Activated CD4-positive, alpha-beta T cell treated with anti-CD3 and anti-CD28 coated beads for 24 hours (primary cell): ENCODE measurements at places on chromosomes 2 and 18.
A peak's percentile ranks its signal among the peaks of the same experiment; 100 is the strongest.

GRCh38 chr18:4455113-4455811 lies at the start of gene DLGAP1:
Gene DLGAP1, minus strand, starts transcription at chr18:4455307.
- no peak for DNase-seq

DNA sequence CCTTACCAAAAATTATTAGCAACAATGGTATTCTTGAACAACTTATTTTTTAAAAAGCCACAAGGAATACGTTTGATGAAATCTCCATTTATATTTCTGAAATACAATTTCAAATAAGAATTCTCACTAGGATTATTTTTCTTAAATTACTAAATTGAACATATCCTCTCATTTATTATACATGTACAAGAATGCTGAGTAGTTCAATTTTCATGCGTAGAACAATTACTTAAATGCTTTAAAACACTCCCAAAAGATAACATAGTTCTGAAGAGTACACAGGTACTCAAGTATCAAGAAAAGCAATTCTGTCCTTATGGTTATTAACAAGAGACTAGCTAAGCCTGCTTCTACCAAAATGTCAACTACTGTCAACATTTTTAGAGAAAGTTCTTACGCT lies 268.1 kb downstream of the ZNF385B start:
- no peak for DNase-seq

DNA sequence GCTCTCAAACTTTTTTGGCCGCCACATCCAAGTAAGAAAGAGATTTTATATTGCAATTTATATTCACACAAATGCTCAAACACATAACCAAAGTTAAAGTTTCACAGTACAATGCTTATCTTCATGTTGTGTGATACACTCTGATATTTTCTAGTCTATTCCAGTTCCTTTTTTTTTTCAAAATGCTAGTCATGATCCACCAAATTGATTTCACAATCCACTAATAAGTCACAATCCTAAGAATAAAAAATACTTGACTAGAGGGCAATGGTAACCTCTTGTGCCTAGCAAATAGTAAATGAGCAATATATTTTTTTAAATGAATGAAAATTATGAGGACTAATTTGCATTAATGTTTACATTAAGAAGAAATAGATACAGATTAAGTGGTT lies 5.8 kb upstream of the PTPN4 start:
- no peak for DNase-seq

DNA sequence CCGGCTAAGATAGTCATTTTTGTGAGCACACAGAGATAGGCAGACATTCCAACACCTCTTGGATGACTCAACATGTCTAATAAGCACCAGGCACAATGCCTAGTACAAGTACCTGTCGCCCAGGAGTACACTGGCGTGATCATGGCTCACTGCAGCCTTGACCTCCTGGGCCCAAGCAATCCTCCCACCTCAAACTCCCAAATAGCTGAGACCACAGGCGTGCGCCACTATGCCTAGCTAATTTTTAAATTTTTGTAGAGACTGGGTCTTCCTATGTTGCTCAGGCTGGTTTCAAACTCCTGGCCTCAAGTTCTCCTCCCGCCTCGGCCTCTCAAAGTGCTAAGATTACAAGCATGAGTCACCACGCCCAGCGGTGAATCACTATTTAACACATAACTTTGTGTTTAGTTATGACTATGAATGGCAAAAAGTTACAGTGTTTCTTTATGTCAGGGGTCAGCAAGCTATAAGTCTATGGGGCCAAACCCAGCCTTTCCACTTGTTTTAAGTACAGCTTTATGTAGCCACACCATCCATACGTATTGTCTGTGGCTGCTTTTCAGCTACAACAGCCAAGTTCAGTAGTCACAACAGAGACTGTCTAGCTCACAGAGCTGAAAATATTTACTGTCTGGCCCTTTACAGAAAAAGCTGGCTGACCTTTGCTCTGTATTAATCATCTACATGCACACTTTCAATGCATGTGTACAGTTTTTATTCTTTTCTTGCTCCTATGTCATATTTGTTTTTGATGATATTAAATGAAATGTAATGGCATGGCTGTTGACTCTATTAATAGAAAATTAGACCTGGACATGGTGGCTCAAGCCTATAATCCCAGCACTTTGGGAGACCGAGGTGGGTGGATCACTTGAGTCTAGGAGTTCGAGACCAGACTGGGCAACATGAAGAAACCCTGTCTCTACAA lies 18.7 kb downstream of the ORC2 start:
- peak; percentile 71 for DNase-seq

- DNase-seq = no peak
Observed at GRCh38 chr2:11466307-11467128, 557 bp upstream of the E2F6 start.

- no peak for DNase-seq
Observed at GRCh38 chr2:196980473-196980872, 54.0 kb upstream of the PGAP1 start.

DNA sequence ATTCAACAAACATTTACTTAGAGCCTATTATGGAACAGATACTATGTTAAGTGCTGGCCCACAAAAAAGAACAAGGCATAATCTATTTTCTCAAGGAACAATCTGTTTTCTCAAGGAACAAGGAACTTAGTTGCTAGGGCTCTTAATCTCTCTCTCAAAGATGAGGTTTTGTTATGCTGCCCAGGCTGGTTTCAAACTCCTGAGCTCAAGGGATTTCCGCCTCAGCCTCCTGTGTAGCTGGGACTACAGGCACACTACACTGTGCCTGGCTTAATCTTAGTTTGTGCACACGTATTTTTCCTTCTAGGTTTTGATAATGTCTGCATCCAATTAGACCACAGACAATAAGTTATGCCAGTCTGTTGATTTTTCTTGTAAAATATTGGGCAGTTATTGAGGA lies 89.5 kb downstream of the PTH2R start:
- no peak for DNase-seq

DNA sequence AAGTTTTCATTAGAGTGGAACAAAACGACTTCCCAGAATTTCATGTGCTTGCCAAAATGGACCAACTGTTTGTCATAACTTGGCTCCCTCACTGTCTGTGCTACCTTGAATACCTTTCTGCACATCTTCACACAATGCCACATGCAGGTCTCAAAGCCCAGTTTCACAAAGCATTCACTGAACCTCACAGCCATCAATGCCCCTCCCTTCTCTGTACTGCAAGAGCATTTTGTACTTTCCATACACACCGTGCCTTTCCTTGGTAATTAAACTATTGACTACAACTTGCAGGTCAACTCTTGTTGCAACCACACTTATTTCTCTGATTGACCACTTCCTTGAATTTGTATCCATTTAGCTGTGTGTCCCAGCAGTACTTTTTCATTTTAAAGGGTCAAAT lies 50.5 kb downstream of the PAX3 start:
- no peak for DNase-seq

- DNase-seq = no peak
Observed at GRCh38 chr2:29663268-29663667, 258.1 kb downstream of the ALK start.

DNA sequence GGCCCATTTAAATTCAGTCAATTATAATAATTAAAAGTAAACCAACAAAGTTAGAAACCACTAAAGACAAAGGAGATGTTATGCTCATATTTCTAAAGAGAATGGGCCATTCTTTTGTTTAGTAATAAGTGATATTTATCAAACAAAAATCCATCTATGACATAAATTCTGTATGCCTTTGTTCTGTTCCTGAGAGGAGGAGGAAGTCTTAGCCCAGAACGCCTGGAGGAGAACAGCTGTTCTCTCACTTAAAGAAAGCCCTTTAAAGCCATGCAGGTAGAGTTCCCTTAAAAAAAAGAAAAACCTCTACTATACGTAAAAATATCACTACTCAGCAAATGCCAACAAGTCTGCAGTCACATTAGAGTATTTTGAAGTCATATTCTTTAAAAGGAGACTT lies 15.5 kb downstream of the LAMA1 start:
- no peak for DNase-seq

- DNase-seq = no peak
Observed at GRCh38 chr2:48906633-48907032, 151.1 kb upstream of the LHCGR start.

GRCh38 chr2:205706769-205707381 lies 24.6 kb downstream of the NRP2 start:
- DNase-seq = peak; percentile 12

GRCh38 chr18:10936176-10937053 lies 213.0 kb downstream of the PIEZO2 start:
- no peak for DNase-seq

- no peak for DNase-seq
Observed at GRCh38 chr2:217861334-217861877, 141.4 kb downstream of the TNS1 start.

GRCh38 chr2:2890901-2891300 lies 486.7 kb downstream of the EIPR1 start:
- DNase-seq = no peak

DNA sequence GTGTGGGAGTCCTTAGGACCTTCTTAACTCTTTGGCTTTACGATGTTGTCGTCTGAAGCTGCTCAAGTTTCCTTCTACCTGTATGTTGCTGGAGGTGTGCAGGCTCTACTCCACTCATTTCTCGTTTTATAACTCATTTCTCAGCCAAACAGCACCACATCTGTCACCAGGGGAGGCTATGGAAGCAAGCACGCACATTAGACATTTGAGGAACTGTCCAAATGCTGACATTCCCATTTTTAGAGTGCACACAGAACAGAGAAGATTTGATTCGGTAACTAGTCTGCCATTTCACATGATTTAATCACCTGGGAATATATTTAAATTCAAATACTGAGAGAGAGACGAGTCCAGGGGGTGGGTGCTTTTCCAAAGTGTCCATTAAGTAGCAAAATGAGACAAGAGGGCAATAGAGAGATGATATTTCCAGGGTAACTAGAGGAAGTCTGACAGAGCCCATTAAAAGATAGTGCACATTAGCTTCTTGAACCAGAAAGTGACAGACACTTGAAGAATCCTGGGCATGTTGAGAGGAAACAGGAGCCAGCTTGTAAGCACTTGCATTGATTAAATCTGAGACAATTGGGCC lies 793.3 kb downstream of the TDRD15 start:
- DNase-seq = no peak

DNA sequence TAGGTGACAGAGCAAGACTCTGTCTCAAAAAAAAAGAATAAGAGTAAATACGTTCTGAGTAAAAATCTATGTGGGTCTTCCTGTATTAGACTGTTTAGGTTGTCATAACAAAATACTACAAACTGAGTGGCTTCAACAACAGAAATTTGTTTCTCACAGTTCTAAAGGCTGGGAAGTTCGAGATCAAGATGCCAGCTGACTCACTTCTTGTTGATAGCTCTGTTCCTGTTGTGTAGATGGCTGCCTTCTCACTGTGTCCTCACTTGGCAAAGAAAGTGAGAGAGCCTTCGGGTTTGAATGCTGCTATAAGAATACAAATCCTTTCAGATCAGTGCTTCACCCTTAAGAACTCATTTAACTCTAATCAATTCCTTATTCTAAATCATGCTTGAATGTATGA lies 430.0 kb upstream of the VWC2L start:
- no peak for DNase-seq

DNA sequence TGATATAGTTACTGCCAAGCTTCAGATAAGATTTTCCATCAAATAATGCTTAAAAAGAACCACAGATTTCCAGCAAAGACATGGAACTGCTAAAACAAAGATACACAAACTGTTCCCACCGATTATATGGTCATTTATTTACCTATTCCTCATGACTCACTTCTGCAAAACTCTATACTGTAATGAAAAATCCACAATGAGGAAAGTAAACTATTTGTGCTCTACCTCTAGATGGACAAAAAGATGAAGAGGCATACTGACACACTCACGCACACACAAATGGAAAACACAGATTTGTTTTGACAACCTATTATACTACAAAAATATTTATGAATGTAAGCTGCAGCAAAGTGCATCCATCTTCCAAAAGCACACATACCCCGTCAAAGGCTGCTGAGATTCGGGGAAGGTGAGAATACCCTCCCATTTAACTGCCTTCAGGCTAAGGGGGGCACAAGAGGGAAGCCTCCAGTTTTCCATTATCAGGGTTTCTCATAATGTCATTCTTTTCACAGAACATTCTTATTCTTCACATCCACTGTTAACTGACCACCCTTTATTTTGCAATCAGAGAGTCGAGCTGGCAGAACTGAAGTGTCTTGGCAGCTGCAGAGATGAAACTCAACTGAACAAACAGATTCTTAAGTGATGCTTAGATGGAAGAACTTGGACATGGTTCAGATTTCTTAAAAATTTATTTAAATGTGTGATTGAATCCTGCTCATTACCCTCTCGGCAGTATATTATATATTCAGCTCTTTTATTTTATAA lies 115.9 kb upstream of the TANK start:
- no peak for DNase-seq

- DNase-seq = no peak
Observed at GRCh38 chr2:189625636-189626035, 35.6 kb upstream of the ASNSD1 start.

DNA sequence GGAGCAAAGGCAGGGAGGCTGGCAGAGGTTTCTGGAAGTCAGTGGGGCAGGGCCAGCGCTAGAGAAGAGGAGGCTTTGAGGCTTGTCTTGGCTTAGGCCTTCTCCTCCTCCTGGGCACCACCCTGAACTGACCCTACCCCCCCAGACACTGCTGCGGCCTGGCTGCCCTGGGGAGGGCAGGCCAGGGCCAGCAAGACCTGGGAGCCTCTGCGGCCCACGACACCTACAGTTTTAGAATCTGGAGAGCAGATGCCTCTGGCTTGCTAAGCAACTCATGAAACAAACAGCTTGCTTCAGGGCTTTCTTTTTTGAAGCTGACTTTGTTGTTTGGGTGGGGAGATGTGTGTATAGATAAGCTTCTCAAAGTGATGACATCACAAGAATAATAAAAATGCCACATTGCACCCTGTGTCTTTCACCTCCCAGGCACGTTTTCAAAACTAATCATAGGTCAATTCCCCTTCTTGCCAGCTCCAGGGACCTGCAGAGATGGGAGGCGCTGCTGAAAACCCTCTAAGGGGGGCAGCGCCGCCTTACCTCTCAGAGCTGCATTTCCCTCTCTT lies 46.2 kb upstream of the SMAD7 start:
- no peak for DNase-seq

DNA sequence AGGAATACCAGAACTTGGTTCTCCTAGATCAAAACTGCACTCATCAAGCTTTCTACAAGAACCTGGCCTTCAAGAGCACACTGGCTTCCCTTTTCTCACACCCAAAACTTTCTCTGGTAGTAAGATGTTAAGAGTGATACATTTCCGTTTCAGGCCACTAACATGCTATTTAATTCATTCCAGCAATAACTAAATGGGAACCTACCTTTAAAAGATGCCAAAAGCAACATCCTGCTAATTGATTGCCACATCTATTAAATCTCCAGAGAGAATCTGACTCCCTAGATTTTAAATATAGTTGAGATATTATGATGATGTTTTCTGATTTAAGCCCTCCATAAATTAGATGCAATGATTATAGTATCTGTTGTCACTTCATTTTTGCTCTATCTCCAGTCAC lies 71.6 kb downstream of the KCTD18 start:
- no peak for DNase-seq

- no peak for DNase-seq
Observed at GRCh38 chr2:206482123-206482522, 38.8 kb downstream of the ADAM23 start.

- DNase-seq = no peak
Observed at GRCh38 chr18:40046596-40046995, 1908.4 kb upstream of the PIK3C3 start.
